ENCODE measurements at places on chromosomes 4 and X. TPM values are rescaled to one million over a fixed set of nuclear protein-coding genes. Genes with fewer than 3 reads are reported as not detected.

Gene GJB1
- total RNA-seq, result not detected

Gene DCHS2
- total RNA-seq, result not detected

Gene GABRE
- 13.6 TPM for total RNA-seq

Gene TRIML1
- not detected for total RNA-seq

Gene ZNF182
- total RNA-seq, result 2.6 TPM

Gene HTN1
- not detected for total RNA-seq

Gene GRID2
- total RNA-seq, result not detected

Gene TBX22
- not detected for total RNA-seq

Gene GAGE12E
- not detected for total RNA-seq

Gene GABRQ
- total RNA-seq, result not detected

Gene SERTM2
- not detected for total RNA-seq

Gene ZNF827
- total RNA-seq, result 6.6 TPM

Gene TMEM164
- total RNA-seq, result 19.7 TPM

Gene POU4F2
- total RNA-seq, result not detected

Gene AKAP4
- total RNA-seq, result not detected

Gene TEC
- 1.6 TPM for total RNA-seq

Gene GPR119
- not detected for total RNA-seq

Gene STAP1
- total RNA-seq, result not detected

Gene CLCN4
- total RNA-seq, result 2.2 TPM

Gene CLDN34
- not detected for total RNA-seq

Gene SEC24B
- 20.3 TPM for total RNA-seq

Gene NLRP2B
- total RNA-seq, result not detected

Gene GAB1
- 11.7 TPM for total RNA-seq

Gene BEX5
- not detected for total RNA-seq

Gene ODAPH
- not detected for total RNA-seq

Gene CCKAR
- not detected for total RNA-seq

Gene DRD5
- not detected for total RNA-seq

Gene TEX13A
- total RNA-seq, result not detected

Gene SLITRK4
- 7.0 TPM for total RNA-seq

Gene CXorf38
- 12.1 TPM for total RNA-seq

Gene LUZP4
- not detected for total RNA-seq
